ENCODE measurements at places on chromosomes 7 and 10. TPM values are rescaled to one million over a fixed set of nuclear protein-coding genes. Genes with fewer than 3 reads are reported as not detected.

DNA sequence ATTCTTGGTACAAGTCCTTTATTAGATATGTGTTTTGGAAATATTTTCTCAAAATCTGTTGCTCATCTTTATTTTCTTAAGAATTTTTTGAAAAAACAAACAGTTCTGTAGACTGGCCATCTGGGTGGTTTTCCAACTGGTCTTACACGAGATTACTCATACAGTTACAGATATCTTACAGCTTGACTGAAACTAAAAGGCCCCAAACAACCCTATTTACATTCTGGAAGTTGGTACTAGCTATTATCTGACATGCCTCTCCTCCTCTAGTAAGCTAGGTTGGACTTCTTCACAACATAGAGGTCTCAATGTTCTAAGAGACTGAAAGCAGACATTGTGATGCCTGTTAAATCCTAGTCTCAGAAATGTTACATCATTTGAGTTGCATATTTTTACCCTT is 52.0 kb downstream of the ZNF22 start:
- no peaks in the 10 kb centered on the region for H3K36me3 ChIP-seq
- no peak overlapping the region for H3K4me3 ChIP-seq
- no peak for DNase-seq
- no peak overlapping the region for H3K27ac ChIP-seq

DNA sequence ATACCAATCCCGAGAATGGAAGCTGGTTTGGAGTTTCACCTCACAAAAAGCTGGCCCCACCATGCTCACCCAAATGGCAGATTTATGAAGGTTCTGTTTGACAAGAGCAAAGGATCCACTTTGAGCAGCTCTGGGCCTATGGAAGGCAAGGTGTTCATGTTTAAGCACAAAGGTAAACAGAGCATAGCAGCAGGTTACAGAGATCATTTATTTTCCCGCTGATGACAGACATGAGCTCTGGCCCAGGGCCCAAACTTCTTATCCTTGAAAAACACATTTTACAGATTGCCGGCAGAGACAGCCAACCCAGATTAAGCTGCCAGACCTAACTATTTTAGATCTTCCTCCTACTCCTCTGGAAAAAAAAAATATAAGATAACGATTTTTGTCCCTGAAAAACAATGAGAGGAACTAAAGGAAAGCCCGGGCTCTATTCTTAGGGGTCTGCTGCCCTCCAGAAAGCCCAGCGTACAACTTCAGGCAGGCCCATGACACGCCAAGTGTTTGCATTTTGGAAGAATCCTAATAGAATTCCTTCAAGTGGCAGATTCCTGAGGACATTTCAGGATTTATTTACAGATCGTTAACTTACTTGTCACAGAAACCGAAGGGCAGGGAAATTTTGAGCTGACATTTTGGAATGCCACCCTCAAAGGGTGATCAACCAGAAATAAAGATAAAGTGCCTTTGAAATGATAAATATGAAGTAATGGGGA is 40.0 kb downstream of the SYPL1 start:
- H3K27me3 ChIP-seq: no peaks in the 10 kb centered on the region
- peaks cover 8% of the 10 kb centered on the region for H3K4me1 ChIP-seq
- H3K27ac ChIP-seq: no peak overlapping the region
- DNase-seq: no peak

DNA sequence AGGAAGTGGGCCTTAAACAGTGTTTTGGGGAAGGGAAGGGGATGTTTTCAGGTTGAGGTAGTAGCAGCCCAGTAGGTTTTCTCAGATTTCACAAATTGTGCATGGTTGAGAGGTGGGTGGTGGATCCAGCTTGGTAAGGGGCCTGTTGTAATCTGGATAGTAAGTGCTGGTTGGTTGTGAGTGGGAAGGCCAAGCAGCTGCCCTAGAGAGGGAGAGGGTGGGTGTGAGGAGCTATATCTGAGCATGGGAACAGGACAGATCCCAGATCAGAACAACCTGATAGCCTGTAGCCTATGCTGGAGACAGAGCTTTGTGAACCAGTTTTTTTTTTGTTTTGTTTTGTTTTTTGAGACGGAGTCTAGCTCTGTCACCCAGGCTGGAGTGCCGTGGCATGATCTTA is 53.9 kb upstream of the ZMIZ2 start:
- no peak for DNase-seq
- no peak overlapping the region for H3K4me3 ChIP-seq
- peaks cover 6% of the 10 kb centered on the region for H3K36me3 ChIP-seq
- H3K4me1 ChIP-seq: peaks cover 11% of the 10 kb centered on the region

GRCh38 chr7:9498303-9498702 is 1064.9 kb downstream of the NXPH1 start:
- H3K4me3 ChIP-seq: no peak overlapping the region
- no peaks in the 10 kb centered on the region for H3K27me3 ChIP-seq
- no peaks in the 10 kb centered on the region for H3K4me1 ChIP-seq
- no peaks in the 10 kb centered on the region for H3K36me3 ChIP-seq
- no peak for DNase-seq
- H3K27ac ChIP-seq: no peak overlapping the region

The NODAL gene
- total RNA-seq: 0.43 TPM
